ENCODE measurements at places on chromosomes 1 and 21.

DNA sequence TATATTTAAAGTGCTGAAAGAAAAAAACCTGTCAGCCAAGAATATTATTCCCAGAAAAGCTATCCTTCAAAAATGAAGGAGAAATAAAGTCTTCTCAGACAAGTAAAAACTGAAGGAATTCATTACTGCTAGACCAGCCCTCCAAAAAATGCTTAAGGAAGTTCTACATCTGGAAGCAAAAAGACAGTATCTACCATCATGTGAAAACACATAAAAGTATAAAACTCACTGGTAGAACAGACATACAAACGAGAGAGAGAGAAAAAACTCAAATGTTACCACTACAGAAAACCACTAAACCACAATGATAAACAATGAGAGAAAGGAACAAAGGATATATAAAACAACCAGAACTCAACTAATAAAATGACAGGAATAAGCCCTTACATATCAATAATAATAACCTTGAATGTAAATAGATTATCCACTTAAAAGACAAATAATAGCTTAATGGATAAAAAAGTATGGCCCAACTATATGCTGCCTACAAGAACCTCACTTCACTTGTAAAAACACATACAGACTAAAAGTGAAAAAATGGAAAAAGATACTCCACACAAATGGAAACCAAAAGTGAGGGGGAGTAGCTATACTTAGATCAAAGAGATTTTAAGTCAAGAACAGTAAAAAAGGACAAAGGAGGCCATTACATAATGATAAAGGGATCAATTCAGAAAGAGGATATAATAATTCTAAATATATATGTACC, 22.0 kb downstream of the NSL1 start:
- no peak overlapping the region for H3K27ac ChIP-seq
- no peaks in the 10 kb centered on the region for H3K36me3 ChIP-seq

DNA sequence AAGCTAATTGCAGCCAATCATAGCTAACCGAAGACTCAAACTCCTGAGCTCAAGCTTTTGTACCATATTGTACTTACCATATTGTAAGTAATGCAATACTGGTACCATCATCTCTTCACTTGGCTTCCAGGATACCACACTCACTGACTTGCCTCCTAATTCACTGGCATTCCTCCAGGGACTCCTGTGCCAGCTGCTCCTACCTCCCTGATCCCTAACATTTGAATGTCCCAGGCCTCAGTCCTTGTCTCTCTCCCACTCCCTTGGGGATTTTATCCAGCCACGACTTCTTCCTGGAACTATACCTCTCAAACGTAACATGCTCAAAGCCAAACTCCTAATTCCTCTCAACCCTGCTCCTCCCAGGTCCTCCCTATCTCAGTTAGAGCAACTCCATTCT, 33.8 kb downstream of the USP48 start:
- DNase-seq, result no peak
- no peak overlapping the region for H3K4me3 ChIP-seq
- peaks cover 13% of the 10 kb centered on the region for H3K4me1 ChIP-seq
- no peak overlapping the region for H3K27ac ChIP-seq
- H3K27me3 ChIP-seq, result no peaks in the 10 kb centered on the region

- no peak overlapping the region for H3K27ac ChIP-seq
- no peaks in the 10 kb centered on the region for H3K4me1 ChIP-seq
- H3K36me3 ChIP-seq, result no peaks in the 10 kb centered on the region
- H3K4me3 ChIP-seq, result no peak overlapping the region
Measured at GRCh38 chr1:84763912-84764680, 73.8 kb upstream of the SSX2IP start.

GRCh38 chr1:50873458-50874187, 86.4 kb downstream of the FAF1 start:
- H3K27me3 ChIP-seq, result no peaks in the 10 kb centered on the region
- peak; percentile 29 for DNase-seq
- H3K4me3 ChIP-seq, result no peak overlapping the region
- H3K36me3 ChIP-seq, result no peaks in the 10 kb centered on the region
- no peak overlapping the region for H3K27ac ChIP-seq

GRCh38 chr1:112021263-112021662, 31.8 kb upstream of the KCND3 start:
- no peaks in the 10 kb centered on the region for H3K4me1 ChIP-seq
- no peak overlapping the region for H3K27ac ChIP-seq
- H3K4me3 ChIP-seq, result no peak overlapping the region
- no peaks in the 10 kb centered on the region for H3K36me3 ChIP-seq

DNA sequence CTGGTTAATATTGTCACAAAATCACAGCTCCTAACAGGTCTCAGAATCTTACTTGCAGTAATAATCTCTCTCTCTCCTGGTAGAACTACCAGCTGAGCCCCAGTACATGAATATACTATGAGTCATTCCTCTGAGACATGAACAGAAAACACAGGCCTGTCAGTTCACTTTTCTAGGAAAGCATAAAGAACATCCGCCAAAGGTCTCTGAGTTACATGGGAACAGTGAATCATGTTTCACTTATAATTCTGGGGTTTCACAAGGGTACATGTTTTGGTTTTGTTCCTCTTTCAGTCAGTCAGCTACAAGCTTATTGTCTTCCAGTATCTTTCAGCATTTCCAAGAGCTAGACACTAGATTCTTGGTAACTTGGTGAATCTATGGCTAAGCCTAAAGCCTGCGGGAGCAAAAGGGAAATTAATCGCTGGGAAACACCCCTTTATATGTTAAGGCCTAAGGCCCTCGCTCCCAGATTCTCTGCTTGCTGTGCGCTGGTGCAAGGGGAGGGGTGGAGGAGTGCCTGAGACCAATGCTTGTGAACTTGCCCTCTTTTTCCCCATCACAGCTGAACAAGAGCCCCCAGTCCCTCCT, 31.7 kb downstream of the IFNGR2 start:
- no peaks in the 10 kb centered on the region for H3K27me3 ChIP-seq
- no peak overlapping the region for H3K4me3 ChIP-seq
- no peak for DNase-seq
- H3K4me1 ChIP-seq, result peaks cover 14% of the 10 kb centered on the region
- peak overlapping the region; percentile 85 for H3K27ac ChIP-seq

- H3K4me1 ChIP-seq, result no peaks in the 10 kb centered on the region
- no peak overlapping the region for H3K4me3 ChIP-seq
- DNase-seq, result no peak
- H3K36me3 ChIP-seq, result no peaks in the 10 kb centered on the region
Measured at GRCh38 chr1:112818990-112819689, 104.0 kb upstream of the PPM1J start.

DNA sequence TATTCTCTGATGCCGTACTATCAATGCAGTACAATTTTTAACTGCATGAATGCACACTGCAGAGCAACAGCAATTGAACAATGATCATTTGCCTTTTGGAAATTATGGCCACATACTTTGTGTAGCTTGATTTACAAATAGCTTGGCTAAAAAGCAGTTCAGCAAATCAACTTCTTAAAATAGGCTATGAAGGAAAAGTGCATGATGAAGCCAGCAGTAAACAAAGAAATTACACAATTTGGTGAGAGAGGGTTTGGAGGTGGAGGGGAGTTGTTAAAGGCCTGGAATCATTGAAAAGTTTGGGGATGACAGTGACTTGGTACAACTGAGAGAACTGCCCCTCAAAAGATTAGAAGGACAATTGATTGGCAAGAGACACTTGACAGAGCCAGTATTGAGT, 6.5 kb downstream of the PIGM start:
- no peaks in the 10 kb centered on the region for H3K27me3 ChIP-seq
- H3K4me3 ChIP-seq, result no peak overlapping the region
- H3K4me1 ChIP-seq, result peaks cover 14% of the 10 kb centered on the region
- DNase-seq, result no peak
- H3K36me3 ChIP-seq, result no peaks in the 10 kb centered on the region
- no peak overlapping the region for H3K27ac ChIP-seq

- no peaks in the 10 kb centered on the region for H3K36me3 ChIP-seq
- no peak for DNase-seq
- H3K4me1 ChIP-seq, result no peaks in the 10 kb centered on the region
- no peaks in the 10 kb centered on the region for H3K27me3 ChIP-seq
- no peak overlapping the region for H3K4me3 ChIP-seq
Measured at GRCh38 chr21:36459098-36459497, 20.8 kb downstream of the CLDN14 start.

DNA sequence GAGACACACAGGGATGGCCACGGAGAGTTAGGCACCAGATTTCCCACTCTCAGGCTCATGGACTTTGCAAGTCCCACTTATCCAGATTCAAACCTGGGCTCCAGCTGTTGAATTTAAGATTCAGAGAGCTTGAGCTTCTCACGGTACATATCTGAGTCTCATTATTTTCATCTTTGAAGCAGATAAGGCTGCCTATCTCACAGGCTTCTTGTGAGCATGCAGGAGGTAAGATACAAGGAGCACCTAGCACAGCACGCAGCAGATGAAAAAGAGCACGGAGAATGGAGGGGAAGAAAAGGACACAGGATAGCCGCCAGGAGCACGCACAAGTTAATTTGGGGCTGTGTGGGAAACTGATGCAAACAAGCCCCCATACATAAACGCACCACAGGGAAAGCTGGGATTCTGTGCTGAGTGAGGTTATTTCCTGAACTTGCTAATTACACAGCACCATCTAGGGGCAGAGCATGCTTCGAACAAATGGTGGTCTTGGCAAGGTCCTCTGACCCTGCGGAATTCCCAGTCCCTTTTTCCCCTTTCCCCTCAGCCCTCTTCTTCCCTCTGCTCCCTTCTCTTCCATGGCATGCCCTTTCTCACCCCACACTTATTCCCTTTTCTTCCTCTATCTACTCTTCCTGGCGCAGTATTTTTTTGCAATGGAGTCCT, 134.7 kb upstream of the VANGL1 start:
- no peaks in the 10 kb centered on the region for H3K4me1 ChIP-seq
- H3K4me3 ChIP-seq, result no peak overlapping the region
- no peak overlapping the region for H3K27ac ChIP-seq
- no peaks in the 10 kb centered on the region for H3K36me3 ChIP-seq
- no peak for DNase-seq

DNA sequence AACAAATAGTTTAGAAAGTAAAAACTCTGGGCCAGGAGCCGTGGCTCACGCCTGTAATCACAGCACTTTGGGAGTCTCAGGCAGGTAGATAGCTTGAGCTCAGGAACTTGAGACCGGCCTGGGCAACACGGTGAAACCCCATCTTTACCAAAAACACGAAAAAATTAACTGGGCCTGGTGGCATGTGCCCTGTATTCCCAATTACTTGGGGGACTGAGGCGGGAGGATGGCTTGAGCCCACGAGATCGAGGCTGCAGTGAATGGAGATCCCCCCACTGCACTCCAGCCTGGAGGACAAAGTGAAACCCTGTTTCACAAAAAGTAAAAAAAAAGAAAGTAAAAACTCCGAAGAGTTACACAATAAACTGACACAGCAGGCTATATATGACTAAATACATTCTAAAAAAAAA, 10.6 kb downstream of the CEP170 start:
- no peaks in the 10 kb centered on the region for H3K27me3 ChIP-seq
- no peaks in the 10 kb centered on the region for H3K36me3 ChIP-seq
- no peak overlapping the region for H3K4me3 ChIP-seq
- H3K27ac ChIP-seq, result no peak overlapping the region
- H3K4me1 ChIP-seq, result peaks cover 20% of the 10 kb centered on the region

DNA sequence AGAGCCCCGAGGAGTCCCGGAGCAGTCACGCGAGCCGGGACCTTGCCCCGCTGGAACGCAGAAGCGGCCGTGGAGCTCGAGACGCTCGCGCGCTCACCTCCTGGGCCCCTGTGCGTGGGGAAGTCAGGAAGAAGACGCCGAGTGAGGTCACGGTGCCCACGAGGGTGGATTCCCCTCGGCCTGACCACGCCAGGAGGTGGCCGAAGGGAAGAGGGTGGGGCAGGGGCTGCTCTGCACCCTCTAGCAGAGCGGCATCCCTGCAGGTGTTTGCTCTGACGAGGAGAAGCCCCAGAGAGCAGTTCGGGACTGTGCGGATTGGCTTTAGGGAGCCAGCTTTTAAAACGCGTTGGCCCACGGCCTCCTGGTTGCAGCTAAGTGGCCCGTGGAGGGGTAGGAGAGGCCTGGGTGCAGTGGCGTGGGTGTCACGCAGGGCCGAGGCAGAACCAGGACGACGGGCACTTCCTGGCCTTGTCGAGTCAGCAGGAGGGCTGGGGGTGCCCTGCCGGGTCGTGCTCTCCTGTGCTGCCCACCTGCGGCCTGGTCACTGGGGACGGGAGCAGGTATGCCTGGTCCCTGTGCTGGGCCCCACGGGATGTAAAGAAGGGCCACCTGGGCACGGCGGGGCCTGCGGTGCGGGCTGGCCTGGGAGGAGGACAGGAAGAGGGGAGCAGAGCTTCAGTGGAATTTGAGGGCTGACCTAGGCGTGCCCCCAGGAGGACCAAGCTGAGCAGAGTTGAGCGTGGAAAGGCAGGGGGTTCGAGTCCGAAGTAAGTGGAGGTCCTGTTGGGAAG, 1.0 kb downstream of the PDXK start:
- H3K36me3 ChIP-seq, result no peaks in the 10 kb centered on the region
- peak overlapping the region; percentile 81 for H3K27ac ChIP-seq
- peaks cover 18% of the 10 kb centered on the region for H3K4me1 ChIP-seq
- no peaks in the 10 kb centered on the region for H3K27me3 ChIP-seq

- DNase-seq, result peak; percentile 60
- H3K27me3 ChIP-seq, result no peaks in the 10 kb centered on the region
- no peak overlapping the region for H3K4me3 ChIP-seq
Measured at GRCh38 chr21:45138199-45139002, 64.0 kb downstream of the ADARB1 start.

GRCh38 chr1:159914252-159915018, 10.9 kb downstream of the TAGLN2 start:
- H3K27me3 ChIP-seq, result no peaks in the 10 kb centered on the region
- no peaks in the 10 kb centered on the region for H3K36me3 ChIP-seq
- H3K4me3 ChIP-seq, result no peak overlapping the region
- H3K4me1 ChIP-seq, result peaks cover 24% of the 10 kb centered on the region
- DNase-seq, result no peak

DNA sequence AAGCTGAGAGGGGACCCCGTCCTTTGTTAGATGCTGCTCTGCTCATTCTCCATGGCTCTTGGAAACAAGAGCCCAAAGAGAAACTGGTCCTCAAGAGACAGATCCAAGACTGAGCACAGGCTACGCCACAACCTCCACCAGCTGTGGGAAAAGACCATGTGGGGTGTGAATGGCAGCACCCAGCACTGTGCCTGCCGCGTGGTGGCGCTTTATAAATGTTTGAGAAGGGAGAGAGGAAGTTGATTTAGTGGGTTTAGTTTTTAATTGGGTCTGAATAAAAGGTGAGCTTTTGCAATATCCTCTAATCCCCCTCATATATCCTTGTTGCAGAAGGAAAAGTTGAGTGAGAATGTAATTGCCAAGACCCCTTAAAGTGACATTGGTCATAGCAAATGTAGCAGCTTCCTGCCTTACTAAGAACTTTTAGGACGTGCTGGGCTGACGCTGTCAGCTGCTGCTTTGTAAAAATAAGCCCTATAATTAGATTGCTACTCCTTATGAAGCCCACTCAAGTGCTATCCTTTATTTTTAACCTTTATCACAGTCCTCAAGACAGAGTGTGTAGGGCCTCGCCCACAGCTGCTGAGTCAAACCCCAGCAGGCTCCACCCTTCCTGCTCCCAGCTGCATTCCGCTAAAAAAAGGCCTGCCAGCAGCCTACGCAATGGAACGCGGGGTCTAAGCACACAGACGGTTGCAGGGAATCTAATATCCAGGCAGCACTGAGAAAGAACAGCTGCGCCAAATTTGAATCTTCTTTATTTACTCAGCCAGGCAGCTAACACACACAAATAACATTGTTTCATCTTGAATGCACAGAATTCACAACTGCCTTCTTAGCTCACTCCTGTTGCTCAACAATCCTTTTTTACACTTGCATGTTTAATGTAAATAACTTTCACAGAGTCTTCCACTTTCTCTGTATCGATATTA, 47.4 kb upstream of the PRDX6 start:
- no peaks in the 10 kb centered on the region for H3K27me3 ChIP-seq
- peaks cover 29% of the 10 kb centered on the region for H3K4me1 ChIP-seq
- DNase-seq, result peak; percentile 75
